Caki2 (cell line): ENCODE measurements at places on chromosomes 12 and 14. TPM values are rescaled to one million over a fixed set of nuclear protein-coding genes. Genes with fewer than 3 reads are reported as not detected.

- no peak for DNase-seq
Observed at GRCh38 chr14:93715279-93715927, 72.9 kb downstream of the PRIMA1 start.

GRCh38 chr12:18375131-18375530 lies 113.8 kb downstream of the PIK3C2G start:
- DNase-seq = no peak

GRCh38 chr14:94466706-94467370 lies 9.2 kb downstream of the SERPINA9 start:
- no peak for DNase-seq

DNA sequence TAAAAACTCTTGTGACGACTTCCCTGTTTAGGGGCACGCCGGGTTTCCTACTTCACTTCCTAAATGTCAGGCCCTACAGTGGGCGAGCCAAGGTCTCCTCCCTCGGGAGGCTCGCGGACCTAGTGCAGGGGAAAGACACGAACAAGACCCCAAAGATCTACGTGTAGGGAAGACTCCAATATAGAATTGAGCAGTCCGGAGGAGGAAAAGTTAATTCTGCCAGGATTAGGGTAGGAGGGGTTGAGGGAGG lies 564 bp downstream of the ATXN3 start:
- no peak for DNase-seq

DNA sequence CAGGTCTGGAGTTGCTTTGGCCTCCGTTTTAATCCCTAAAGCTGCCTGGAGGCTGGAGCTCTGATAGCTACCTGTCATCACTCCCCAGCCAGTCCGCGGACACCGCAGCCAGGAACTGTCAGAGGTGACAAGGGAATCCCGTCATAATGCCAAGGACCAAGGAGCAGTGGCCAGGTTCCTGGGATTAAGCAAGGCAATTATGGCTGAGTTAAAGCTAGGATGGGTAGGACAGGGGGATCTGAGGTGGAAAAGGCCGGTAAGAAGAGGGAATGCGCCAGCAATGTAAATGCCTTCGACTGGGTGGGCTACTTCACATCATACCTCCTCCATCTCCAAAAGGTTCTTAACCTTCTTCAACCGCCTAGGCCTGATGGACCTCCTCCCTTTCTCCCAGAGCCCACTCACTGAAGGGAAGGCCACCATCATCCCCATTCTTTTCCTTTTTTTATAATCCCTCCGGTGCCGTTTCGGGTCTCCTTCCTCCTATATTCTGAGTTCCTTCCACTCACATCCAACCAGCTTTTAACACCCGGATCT lies 1.9 kb downstream of the PPP1R3E start:
- peak; percentile 46 for DNase-seq

CDCA4 gene
- total RNA-seq = 30.3 and 36.6 TPM in 2 replicates

DNA sequence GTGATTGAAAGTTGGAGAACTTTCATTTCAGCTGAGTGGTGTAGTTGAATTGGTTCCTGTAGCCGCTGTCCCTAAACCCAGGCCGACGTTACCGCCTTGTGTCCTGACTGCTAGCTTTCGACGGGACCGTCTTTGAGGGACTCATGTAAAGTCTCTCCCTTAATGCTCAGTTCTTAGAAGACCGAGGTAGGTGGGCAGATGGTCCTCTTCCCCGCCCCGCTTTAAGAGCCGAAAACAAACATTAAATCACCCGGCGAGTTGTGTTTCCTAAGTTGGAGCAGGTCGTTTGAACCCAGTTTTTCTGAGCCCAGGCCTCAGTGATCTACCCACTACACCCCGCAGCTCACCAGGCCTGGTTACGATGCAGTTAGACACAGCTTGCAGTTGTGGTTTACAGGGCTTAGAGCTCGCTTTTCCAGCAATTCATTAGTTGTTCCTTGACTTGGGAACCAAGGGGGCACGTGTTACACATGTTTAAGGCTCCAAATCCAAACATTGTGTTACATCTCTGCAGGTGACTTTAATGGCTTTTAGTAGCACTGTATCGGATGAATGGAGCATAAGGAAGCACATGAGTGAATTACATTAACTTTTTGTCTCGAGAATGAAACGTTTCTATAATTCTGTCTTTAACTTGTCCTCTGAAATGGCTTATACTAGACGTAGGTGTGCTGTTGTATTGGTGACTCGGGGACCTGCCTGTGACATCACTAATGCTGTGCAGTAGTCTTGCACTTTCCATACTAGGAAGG lies 790 bp downstream of the NEDD1 start:
- peak; percentile 40 for DNase-seq

SVOP gene
- total RNA-seq = not detected in 2 replicates

RNASE3 gene
- not detected in 2 replicates for total RNA-seq

DNA sequence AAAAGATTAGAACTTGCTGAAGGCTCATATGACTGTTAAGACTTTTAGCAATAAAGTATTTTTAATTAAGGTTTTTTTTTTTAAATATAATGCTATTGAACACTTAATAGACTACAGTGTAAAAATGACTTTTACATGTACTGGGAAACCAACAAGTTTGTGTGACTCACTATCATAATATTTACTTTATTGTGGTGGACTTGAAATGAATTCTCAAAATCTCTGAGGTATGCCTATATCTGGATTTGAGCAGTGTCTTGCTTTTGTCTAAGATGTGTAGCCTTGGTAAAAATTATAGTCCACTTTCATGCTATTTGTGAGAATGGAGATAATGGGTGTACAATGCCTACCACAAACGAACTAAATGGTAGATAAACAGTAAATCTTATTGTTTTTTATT lies 33.9 kb upstream of the NAV3 start:
- DNase-seq = peak; percentile 27

CDK2 gene
- 42.6 and 58.5 TPM in 2 replicates for total RNA-seq

- no peak for DNase-seq
Observed at GRCh38 chr12:39393890-39394289, 49.0 kb downstream of the KIF21A start.

GRCh38 chr12:58887068-58887467 lies 33.2 kb downstream of the LRIG3 start:
- no peak for DNase-seq

KLHDC2 gene
- 114 and 139 TPM in 2 replicates for total RNA-seq

KLRC2 gene
- total RNA-seq = not detected in 2 replicates

GRCh38 chr12:18120899-18121298 lies 30.9 kb upstream of the RERGL start:
- no peak for DNase-seq

APOF gene
- total RNA-seq = not detected in 2 replicates

- DNase-seq = no peak
Observed at GRCh38 chr14:81093651-81094050, 127.1 kb downstream of the GTF2A1 start.

- DNase-seq = no peak
Observed at GRCh38 chr12:12028668-12029402, 41.9 kb upstream of the BCL2L14 start.

DNA sequence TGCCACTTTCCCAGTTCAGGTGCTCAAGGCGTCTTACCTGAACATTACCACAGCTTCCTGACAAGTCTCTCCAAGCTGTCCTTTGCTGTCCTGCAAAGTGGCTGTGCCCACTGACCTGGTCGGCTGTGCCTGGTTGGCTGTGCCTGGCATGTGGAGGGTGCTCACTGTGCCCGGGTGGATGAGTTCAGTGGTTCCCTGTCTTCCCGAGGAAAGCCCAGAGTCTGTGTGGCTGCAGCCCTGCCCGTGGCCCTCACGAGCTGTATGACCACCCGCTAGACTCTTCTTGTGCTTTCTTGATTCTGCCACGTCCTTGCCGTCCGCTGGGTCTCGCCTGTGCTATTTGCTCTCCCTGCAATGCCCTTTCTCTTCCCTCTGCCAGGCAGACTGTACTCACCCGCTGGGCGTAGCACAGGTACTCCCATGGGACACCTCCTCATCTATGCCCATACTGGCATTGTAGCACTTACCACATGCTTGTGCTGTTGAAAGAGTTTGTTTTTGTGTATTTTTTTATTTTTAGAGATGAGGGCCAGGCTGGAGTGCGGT lies 95.9 kb downstream of the TSPAN9 start:
- no peak for DNase-seq

GRCh38 chr14:104348741-104349140 lies 210.4 kb downstream of the KIF26A start:
- no peak for DNase-seq

DNA sequence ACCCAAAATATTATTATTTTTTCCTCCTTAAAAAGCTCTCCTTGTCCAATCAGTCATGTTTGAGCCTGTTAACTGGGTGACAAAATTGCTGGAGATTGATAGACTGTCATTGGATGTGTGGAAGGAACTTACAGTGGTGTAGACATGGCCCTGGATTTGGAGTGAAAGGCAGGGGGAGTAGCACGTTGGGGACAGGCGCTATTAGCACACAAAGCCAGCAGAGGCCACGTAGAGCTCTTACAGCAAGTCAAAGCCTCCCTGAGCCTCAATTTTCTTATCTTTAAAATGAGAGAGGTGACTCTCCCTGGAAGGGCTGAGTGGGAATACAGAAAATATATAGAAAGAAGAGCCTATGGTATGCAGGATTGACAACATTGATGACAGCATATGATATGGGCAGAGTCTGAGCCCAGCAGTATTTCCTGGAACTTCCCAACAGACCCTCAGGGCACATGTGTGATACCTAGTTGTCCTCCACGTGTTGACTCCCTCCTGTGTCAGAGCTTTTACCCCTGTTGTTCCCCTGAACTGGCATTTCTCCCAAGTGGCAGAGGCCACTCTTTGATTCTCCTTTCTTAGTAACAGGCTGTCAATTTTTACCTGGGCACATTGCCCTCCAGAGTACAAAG lies 504.9 kb downstream of the VRK1 start:
- DNase-seq = no peak

SERPINA3 gene
- total RNA-seq = 0.64 TPM in 1 of 2 replicates, not detected in the other

GRCh38 chr12:66340131-66340530 lies 37.8 kb downstream of the HELB start:
- DNase-seq = no peak

GRCh38 chr12:108060067-108060466 lies 69.0 kb upstream of the WSCD2 start:
- DNase-seq = no peak

- no peak for DNase-seq
Observed at GRCh38 chr12:32788405-32788804, 32.7 kb upstream of the YARS2 start.

DNA sequence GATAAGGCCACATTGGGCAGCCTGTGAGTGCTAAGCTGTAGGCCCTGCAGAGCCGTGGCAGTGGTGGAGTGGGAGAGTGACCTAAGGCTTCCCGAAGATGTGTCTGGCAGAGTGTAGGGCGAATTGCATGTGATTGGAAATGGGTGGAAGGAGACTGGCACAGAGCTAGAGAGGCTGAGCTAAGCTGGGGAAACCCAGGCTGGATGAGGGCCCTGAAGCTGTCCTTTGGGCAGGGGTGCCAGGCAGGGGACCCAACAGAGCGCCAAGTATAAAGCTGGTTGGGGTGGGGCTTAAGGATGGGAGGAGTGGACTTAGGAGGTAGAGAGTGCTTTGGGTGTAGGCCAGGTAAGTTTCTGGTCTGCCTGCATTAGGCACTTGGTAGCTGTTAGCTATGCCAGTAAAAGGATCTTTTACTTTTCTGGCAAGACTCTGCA lies 47.9 kb downstream of the WDR20 start:
- DNase-seq = peak; percentile 13

GARIN6 gene
- total RNA-seq = not detected in 2 replicates

OR6C74 gene
- not detected in 2 replicates for total RNA-seq

DNA sequence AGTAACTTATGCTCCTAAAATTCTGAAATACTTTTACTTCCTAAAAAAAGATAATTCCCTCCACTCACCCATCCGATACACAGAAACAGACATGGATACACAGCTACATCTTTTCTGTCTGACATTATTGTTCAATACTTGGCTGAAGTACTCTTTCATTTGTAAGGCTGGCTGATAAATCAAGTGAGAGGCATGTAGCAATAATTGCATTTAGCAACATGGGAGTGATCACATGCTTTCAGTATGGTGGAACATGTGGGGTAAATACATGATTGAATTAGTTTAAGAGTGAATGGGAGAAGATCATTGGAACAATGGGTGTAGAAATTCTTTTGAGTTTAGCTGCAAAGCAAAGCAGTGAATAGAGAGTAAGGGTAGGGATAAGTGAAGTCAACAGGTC lies 25.6 kb downstream of the PTPRQ start:
- DNase-seq = no peak

DNA sequence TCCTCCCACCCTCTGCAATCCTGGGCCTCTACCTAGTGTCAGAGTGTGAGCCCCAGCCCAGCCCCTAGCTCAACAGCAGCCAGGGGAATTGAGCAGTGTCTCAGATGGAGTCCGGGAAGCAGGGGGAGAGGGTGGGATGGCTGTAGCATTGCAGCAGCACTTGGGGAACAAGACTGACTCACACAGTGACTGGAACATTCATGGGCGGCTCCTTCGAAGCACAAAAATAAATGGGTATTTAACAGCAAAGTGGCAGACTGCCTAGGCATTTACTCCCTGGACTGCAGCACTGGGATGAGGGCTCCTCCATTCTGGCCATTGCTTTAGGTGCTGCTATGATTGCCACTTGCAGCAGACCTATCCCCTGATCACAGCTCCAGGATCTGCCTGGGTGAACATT lies 46.0 kb upstream of the STK38L start:
- no peak for DNase-seq

DNA sequence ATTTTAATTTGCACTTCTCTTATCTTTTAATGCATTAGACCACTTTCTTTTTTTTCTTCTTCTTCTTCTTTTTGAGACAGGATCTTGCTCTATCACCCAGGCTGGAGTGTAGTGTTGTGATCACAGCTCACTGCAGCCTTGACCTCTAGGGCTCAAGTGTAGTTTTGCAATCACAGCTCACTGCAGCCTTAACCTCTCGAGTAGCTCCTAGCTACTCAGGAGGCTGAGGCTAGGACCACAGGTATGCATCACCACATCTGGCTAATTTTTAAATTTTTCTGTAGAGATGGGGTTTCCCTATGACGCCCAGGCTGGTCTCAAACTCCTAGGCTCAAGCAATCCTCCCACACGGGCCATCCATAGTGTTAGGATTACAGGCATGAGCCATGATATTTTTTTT lies 12.7 kb downstream of the TMED8 start:
- no peak for DNase-seq

DNA sequence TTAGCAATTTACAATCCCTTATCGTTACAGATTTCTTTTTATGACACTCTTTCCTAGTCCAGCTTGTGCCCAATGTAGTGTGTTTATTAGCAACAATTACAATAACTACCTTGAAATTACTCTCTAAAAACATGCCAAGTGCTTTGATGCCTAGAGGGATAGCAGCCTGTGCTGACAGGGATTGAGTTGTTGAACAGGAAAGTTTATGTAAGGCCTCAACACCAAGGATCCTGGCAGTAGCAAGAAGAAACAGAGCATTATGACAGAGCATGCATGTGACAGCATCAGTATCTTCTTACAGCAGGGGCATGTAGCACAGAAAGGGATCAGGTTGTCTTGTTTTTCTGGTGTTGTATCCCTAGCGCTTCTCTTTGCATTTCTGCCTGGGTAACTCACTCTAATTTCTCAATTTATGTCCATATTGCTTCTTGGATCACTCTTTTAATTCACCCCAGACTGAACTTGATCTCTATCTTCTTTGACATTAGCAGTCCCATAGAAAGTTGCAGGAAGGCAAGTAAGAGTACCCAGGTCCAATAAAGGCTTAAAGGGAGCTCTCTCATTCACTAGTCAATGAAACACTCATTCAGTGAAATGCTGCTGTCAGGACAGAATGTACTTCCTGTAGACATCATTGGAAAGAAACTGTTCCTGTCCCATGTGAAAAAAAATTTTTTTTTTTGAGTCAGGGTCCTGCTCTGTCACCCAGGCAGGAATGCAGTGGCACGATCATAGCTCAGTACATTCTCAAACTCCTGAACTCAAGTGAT lies 220.0 kb upstream of the GRIP1 start:
- DNase-seq = no peak
